ENCODE measurements at places on chromosomes 16 and 17.

DNA sequence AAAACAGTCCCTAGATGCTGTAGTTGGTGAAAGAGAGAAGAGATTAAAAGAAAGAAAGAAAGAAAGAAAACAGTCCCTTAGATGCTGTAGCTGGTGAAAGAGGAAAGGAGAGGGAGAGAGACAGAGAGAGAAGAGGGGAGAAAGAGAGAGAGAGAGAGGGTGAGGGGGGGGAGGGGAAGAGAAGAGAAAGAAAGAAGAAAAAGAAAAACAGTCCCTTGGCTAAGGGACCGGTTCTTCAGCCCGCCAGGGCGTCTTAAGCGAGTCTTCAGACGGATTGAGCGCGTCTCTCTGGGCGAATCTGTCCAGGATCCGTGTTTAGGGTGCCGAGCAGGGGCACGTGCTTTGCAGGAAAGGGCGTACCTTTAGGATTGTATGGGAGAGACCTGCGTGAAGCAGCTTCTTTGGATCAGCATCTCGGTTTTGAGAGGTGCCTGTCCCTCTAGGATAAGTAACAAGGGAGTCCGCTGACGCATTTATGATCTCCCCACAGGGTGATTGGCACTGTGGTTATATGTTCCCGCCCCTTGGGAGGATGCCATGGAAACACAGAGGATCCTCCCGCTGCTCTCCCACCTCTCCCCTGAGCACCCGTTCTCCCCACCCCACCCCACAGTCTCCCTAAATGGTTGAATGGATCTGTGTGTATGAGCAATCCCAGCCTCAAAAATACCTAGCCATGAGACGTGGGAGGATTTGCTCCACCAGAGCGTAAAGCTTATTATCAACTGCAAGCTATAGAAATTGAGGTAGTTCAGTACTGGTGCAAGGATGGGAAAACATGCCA, 16.7 kb downstream of the GNGT2 start:
- peak; percentile 52 for DNase-seq

DNA sequence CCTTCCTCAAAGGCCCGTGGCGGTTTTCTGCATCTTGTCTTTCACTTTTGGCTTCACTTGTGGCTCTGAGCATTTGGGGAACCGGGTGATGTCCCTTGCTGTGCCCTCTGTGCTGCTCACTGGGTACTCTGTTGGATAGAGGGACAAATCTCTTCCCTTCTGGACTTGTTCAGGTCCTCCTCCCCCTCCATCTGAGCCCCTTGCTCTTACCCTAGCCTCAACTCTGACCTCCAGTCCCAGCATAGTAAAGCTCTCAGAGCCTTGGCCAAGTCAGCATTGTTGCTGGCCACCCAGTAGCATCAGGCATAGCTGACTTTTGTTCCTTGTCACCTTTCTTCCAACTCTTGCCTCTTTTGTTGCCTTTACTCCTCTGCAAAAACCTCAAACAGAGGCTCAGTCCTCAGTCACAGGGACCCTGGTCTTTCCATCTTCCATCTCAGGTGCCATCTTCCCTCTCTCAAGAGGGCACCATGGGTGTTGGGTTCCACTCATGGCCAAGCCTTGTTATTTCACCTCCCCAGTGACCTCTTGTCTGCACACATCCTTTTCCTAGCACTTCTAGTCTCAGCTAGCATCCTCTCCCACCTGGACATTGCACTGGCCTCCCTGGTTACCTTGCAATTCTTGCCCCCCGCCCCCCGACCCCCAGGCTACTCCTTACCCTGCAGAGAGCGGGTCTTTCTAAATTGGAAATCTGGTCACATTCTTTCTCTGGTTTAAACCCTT, 393 bp upstream of the PSMB10 start:
- no peak for DNase-seq

- DNase-seq = no peak
These were observed 5.2 kb downstream of the PECAM1 start for GRCh38 chr17:64385187-64386083.

DNA sequence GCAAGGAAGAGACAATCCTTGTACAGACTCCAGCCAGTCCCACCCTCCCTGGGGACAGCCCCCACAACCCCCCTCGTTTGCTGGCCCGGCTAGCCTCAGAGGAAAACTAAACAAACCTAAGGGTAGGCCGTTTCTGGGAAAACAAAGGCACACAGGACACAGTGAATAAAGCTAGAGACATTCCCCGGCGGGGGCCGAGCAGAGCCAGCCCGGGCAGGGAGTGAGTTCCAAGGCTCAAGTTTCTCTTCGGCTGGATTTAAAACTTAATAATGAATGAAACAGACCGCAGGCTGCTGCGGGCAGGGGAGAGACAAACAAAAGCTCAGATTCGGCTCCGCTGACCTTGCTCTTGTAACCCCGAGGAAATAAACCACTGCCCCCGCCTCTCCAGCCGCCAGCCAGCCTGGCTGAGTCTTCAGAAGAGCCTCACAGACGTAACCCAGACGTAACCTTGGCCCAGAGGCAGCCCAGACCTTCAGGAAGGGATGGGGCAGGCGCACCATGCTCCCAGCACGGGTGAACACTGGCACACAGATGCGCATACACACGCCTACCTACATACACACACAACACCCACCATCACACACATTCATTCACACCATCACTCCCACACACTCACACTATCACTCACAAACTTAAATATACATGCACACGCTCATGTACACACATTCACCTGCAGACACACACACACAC, 216.0 kb downstream of the ZNF423 start:
- DNase-seq = peak; percentile 63

- no peak for DNase-seq
These were observed 2.6 kb downstream of the GPR179 start for GRCh38 chr17:38341035-38341721.

DNA sequence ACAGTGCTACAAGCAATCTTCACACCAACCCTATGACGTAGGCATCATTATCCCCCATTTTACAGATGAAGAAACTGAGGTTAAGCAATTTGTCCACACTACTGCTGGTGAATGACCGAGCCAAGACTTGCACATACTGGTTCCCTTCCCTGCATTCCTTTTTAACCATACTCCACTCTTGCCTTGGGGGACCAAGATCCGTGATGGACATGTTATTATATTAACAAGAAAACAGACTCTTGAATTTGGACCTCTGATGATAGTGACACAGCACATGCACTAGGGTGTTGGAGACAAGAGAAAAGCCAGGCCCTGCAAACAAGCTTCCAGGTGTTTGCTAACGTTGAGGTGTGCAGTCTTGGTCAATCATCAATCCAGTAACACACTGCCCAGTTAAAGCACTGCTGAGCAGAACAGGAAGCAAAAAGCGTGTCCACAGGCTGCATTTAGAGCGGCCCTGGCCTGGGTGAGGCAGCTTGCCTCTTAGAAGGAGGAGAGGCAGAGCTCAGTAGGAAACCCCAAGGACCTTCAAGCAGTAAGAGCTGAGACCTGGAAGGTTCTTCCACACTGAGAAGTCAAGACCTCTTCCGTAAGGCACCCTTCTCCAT, 36.7 kb downstream of the HNF1B start:
- DNase-seq = no peak

GRCh38 chr17:48540213-48540612, 4.7 kb downstream of the HOXB2 start:
- no peak for DNase-seq

DNA sequence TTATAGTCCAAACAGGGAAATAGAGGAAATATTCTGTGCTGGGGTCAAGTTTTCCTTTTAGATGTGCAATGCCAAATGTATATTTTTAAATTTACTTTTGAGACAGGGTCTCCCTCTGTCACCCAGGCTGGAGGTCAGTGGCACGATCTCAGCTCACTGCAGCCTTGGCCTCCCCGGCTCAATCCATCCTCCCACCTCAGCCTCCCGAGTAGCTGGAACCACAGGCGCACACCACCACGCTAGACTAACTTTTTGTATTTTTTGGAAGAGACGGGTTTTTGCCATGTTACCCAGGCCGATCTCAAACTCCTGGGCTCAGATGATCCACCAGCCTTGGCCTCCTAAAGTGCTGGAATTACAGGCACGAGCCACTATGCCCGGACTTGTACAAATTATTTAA, 25.8 kb upstream of the MED13 start:
- DNase-seq = no peak

DNA sequence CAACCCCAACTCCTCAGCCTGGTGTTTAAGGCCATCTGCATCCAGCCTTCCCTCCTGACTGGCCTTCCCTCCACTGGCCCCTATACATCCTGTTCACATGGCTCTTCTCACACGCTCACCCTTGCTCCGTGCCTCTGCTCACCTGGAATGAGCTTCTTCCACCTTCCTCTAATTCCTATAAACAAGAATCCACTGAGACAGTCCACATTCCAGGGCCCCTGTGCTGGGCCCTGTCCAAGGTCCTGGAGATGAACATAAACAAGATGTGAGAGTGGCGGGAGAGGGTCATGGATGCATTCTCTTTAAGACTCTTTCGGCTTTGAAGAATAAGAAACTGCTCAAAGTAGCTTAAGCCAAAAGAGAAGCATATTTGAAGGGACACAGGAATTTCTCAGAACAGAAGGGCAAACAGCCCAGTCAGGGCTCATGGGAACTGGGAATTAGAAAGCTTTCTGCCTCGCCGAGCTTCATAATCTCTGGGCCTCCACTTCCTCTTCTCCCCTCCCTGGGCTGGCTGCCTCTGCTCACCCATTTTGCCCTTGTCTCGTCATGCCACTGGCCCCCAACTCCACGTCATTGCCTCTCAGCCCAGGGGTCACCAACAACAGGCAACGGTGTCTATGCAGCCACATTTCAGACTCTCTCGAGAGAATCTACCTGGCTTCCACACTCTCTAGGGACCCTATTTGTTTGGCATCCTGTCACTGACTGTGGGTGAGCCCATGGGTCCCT, 13.5 kb downstream of the SPPL2C start:
- peak; percentile 67 for DNase-seq

DNA sequence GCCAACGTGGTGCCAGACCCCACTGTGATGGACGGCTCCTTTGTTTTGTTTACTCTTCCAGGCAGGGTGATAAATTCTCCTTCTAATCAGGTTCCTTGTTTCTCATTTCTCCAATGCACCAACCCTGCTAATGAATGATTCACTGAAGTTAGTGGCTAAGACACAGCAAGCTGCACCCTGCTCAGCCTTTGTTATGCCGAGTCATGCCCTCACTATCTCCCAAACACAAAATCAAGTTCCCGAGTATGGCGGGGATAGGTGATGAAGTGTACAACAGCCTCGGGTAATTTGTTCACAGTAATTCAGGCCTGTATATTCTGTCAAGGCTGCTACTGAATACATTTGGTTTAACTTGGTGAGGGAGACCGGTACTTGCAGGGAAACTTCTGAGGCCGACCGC, 83.8 kb upstream of the HS3ST4 start:
- DNase-seq = no peak

- no peak for DNase-seq
These were observed 258.6 kb upstream of the FOXF1 start for GRCh38 chr16:86251682-86252081.

GRCh38 chr17:35239823-35240222, 3.0 kb upstream of the SLFN5 start:
- no peak for DNase-seq

- no peak for DNase-seq
These were observed 109.8 kb downstream of the CDK5R1 start for GRCh38 chr17:32596628-32597027.
